ENCODE measurements at places on chromosomes 1 and 21.
A peak's percentile ranks its signal among the peaks of the same experiment; 100 is the strongest.

- H3K4me1 ChIP-seq = no peaks in the 10 kb centered on the region
- no peak overlapping the region for H3K4me3 ChIP-seq
- no peak overlapping the region for H3K27ac ChIP-seq
- no peak for DNase-seq
- H3K27me3 ChIP-seq = no peaks in the 10 kb centered on the region
Observed at GRCh38 chr1:168065506-168065905, 71.2 kb downstream of the GPR161 start.

DNA sequence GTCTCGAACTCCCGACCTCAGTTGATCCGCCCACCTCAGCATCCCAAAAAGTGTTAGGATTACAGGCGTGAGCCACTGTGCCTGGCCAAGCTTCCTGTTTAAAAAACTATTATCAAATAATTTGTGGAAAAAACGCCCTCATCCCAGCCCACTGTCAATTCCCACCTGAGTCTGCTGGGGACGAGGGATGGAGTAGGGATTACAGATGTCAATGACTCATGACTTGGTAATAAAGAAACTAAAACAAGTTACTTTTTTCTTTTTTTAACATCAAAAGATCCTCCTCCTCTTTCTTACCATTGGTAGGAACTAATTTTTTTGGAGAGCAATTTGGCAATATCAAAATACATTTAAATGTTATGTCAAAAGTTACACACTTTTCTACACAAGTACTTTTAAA lies 9.7 kb downstream of the CNN3 start:
- no peak overlapping the region for H3K27ac ChIP-seq
- no peak for DNase-seq
- H3K36me3 ChIP-seq = no peaks in the 10 kb centered on the region
- H3K4me3 ChIP-seq = no peak overlapping the region
- peaks cover 34% of the 10 kb centered on the region for H3K27me3 ChIP-seq

DNA sequence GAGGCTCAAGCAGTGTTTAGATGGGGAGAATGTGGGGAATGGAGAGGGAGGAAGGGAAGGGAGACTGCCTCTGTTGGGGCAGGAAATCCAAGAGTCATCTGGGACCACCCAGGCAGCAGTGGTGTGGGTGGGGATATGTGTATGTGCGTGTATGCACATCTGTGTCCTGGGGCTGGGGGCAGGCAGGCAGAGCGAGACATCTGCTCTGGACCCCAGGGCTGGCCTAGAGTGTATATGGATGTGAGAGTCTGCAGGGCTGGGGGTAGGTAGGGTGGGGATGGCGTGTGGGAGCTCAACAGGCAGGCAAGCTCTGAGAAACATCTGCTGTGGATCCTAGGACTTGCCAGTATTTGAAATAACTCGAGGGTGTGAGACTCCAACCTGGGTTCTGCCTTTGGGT lies 3.5 kb downstream of the PTCH2 start:
- H3K27me3 ChIP-seq = peaks cover 17% of the 10 kb centered on the region
- no peak overlapping the region for H3K4me3 ChIP-seq
- no peak for DNase-seq

GRCh38 chr21:44402323-44403105 lies 49.1 kb downstream of the TRPM2 start:
- H3K4me3 ChIP-seq = no peak overlapping the region
- H3K36me3 ChIP-seq = no peaks in the 10 kb centered on the region
- H3K27ac ChIP-seq = no peak overlapping the region
- no peaks in the 10 kb centered on the region for H3K4me1 ChIP-seq

- H3K4me3 ChIP-seq = no peak overlapping the region
- peaks cover 2% of the 10 kb centered on the region for H3K27me3 ChIP-seq
- H3K36me3 ChIP-seq = no peaks in the 10 kb centered on the region
- no peak for DNase-seq
Observed at GRCh38 chr1:90486134-90486824, 230.8 kb downstream of the BARHL2 start.

DNA sequence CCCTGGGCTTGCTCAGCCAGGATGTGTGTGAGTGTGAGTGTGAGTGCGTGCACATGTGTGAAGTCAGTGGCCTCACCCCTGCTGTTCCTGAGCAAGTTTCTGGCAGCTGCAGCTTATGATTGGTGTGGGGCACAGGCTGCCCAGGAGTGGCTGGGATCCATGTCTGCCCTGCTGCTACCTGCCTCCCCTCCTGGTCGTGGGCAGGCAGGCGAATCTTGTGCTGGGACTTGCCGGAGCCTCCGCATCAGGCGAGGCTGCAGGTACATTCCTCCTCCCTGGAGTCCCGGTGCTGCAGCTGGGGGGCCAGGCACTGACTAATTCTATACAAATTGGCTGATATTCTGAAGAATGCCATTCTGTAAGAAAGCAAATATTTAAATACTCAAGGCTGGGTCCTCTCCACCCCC lies 85.6 kb upstream of the WNT4 start:
- no peak overlapping the region for H3K4me3 ChIP-seq
- H3K4me1 ChIP-seq = no peaks in the 10 kb centered on the region

GRCh38 chr1:104266612-104267011 lies 516.9 kb downstream of the AMY1C start:
- no peaks in the 10 kb centered on the region for H3K27me3 ChIP-seq
- no peaks in the 10 kb centered on the region for H3K4me1 ChIP-seq
- DNase-seq = no peak
- H3K27ac ChIP-seq = no peak overlapping the region

DNA sequence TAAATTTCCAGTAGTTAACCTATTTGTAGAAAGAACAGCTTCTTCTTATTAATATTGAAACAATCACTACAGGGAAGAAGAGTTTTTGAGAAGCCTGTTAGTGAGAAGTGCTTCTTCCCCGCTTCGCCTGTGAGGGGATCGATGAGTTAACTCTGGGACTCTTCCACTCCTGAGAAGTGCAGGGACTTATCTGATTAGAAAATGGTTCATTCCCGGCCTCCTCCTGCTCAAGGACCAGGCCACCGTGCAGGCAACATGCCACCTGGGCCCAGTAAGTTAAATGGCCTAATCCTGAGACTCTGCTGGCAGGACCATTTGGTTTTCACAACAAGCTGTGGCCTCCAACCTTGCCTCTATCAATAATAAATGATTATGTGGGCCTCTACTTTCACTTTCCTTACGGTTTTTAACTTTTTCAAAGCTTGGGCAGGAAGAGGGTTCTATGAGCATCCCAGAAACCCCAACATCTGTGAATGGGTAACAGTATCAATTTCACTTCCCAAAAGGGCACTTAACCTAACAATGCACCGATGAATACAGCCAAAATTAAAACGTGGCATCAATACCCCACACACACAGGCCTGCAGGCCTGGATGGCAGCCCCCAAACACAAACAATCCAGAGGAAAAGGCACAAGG lies 33.1 kb downstream of the SIPA1L2 start:
- DNase-seq = no peak
- peaks cover 20% of the 10 kb centered on the region for H3K4me1 ChIP-seq
- no peaks in the 10 kb centered on the region for H3K27me3 ChIP-seq

GRCh38 chr1:209959623-209960022 lies 21.6 kb downstream of the SYT14 start:
- no peak overlapping the region for H3K4me3 ChIP-seq
- peaks cover 17% of the 10 kb centered on the region for H3K27me3 ChIP-seq
- H3K27ac ChIP-seq = no peak overlapping the region

DNA sequence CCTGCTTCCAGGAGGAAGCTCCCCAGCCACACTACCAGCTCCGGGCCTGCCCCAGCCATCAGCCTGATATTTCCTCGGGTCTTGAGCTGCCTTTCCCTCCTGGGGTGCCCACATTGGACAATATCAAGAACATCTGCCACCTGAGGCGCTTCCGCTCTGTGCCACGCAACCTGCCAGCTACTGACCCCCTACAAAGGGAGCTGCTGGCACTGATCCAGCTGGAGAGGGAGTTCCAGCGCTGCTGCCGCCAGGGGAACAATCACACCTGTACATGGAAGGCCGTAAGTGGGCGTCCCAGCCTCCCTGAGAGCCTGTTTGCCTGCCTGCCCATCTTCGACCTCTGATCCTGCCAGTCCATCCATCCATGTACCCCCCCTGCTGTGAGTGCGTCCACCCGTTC lies 3.6 kb downstream of the ECM1 start:
- peaks cover 7% of the 10 kb centered on the region for H3K4me1 ChIP-seq
- no peak for DNase-seq
- no peaks in the 10 kb centered on the region for H3K36me3 ChIP-seq
- peak overlapping the region; percentile 50 for H3K27ac ChIP-seq

DNA sequence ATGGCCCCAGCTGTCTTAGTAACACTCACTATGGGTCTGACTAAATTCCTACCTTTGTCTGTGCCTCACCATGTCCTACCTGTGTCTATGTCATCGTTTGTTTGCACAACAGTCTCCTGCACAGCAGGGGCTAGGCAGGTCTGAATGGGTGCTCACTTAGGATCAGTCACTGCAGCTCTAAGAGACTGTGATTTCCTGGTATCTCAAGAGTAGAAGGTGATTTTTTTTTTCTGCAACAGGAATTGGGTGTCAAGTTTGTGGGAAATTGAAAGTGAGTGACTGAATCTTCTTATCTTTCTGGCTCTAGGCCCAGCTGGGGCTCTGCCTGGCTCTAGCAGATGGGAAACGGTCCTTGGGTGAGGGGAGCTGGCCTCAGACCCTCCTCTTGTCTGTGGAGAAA lies 46.4 kb upstream of the TRABD2B start:
- DNase-seq = no peak
- H3K4me3 ChIP-seq = no peak overlapping the region
- H3K27me3 ChIP-seq = peaks cover 7% of the 10 kb centered on the region
- no peak overlapping the region for H3K27ac ChIP-seq
- no peaks in the 10 kb centered on the region for H3K36me3 ChIP-seq

- no peaks in the 10 kb centered on the region for H3K27me3 ChIP-seq
- H3K36me3 ChIP-seq = no peaks in the 10 kb centered on the region
- no peak overlapping the region for H3K27ac ChIP-seq
- H3K4me1 ChIP-seq = no peaks in the 10 kb centered on the region
- no peak for DNase-seq
Observed at GRCh38 chr1:10152709-10153284, 57.6 kb upstream of the KIF1B start.

DNA sequence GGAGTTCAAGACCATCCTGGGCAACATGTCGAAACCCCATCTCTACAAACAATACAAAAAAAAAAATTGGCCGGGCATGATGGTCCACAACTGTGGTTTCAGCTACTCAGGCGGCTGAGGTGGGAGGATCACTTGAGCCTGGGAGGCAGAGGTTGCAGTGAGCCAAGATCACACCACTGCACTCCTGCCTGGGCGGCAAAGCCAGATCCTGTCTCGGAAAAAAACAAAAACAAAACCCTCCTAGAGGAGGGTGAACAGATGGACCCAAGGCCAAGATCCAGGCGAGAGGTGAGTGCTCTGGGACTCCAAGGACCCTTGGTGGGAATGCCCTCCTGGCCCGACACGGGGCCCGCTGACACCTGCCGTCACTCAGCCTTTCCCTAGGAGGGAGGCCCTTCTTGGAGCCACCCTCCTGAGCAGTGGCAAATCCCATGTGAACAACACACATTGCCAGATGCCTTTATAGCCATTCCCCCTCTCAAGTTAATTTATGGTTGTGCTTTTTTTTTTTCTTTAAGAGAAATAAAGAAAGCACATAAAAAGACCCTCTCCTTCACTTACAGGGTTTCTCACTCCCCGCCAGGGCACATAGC lies 380 bp downstream of the TFF2 start:
- H3K4me1 ChIP-seq = no peaks in the 10 kb centered on the region
- peaks cover 22% of the 10 kb centered on the region for H3K27me3 ChIP-seq
- peaks cover 8% of the 10 kb centered on the region for H3K36me3 ChIP-seq
- H3K4me3 ChIP-seq = no peak overlapping the region

- H3K4me3 ChIP-seq = no peak overlapping the region
- no peak for DNase-seq
- H3K27ac ChIP-seq = no peak overlapping the region
- no peaks in the 10 kb centered on the region for H3K4me1 ChIP-seq
Observed at GRCh38 chr1:63068626-63069025, 253.7 kb upstream of the FOXD3 start.

DNA sequence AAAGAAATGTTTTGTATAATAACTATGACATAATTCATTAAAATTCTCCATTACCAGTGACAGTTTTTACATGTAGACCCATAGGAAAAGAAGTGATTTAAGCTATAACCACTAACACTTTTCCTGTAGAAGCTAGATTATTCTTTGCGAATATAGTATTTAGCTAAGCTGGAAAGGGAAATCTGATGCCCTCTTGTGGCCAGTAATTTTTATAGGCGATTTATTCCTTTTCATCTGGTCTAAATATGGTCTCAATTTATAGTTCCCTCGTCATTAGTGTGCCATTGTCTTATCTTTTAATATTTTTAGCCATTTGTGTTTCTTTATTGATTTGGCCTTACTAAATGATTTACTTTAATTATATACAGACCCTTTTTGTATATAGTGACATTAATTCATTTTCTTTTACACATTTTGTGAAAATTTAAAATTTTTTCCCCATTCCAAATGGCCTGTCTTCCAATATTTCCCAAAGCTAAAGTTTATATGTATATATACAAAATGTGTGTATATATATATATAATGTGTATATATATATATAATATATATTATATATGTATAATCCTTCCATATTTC lies 26.7 kb downstream of the BTG3 start:
- no peak overlapping the region for H3K4me3 ChIP-seq
- no peaks in the 10 kb centered on the region for H3K36me3 ChIP-seq
- H3K4me1 ChIP-seq = no peaks in the 10 kb centered on the region
- no peak overlapping the region for H3K27ac ChIP-seq
- peaks cover 4% of the 10 kb centered on the region for H3K27me3 ChIP-seq

DNA sequence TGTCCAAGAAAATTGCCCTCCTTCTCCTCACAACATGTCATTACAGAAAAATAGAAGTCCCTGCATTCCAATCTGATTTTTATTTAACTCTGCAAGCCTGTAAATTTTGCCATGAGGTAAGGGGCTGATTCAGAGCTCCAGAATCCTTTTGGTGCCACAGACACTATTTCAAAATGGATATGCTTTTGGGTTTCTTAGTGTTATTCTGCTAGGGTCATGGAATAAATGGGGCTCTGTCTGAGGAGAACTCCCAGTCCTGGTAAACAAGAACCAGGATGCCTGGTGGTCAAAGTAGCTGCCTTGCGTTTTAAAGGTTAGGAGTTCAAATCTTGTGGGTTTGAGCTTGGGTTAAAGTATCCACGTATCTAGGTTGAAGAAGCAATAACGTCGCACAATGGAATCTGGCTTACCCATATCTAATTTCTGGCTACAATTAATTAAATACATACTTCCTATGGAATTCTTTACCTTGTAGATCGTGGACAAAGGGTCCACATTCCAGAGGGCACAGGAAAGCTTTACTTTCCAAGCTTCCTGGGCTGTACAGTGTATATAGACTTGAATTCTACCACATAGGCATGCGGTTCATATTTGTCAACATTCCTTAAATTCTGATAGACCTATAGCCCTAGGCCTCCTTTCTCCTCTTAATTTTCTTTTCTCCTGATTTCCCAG lies 98.0 kb upstream of the CDC42BPA start:
- H3K4me1 ChIP-seq = no peaks in the 10 kb centered on the region
- DNase-seq = no peak
- peaks cover 20% of the 10 kb centered on the region for H3K27me3 ChIP-seq
- H3K36me3 ChIP-seq = no peaks in the 10 kb centered on the region

GRCh38 chr1:197994907-197995407 lies 77.8 kb downstream of the LHX9 start:
- no peaks in the 10 kb centered on the region for H3K36me3 ChIP-seq
- no peak for DNase-seq
- no peak overlapping the region for H3K27ac ChIP-seq
- H3K27me3 ChIP-seq = peaks cover 5% of the 10 kb centered on the region

- H3K27me3 ChIP-seq = peaks cover 4% of the 10 kb centered on the region
- no peak overlapping the region for H3K27ac ChIP-seq
- no peak overlapping the region for H3K4me3 ChIP-seq
- no peaks in the 10 kb centered on the region for H3K4me1 ChIP-seq
Observed at GRCh38 chr1:4684136-4684535, 29.7 kb downstream of the AJAP1 start.

Measured in natural killer cell treated with Interleukin-12 subunit alpha and Interleukin-12 subunit beta and Interleukin-15 and Interleukin-18, amount 100 ng/mL, for 72 hours (primary cell).